Activated CD8-positive, alpha-beta T cell treated with anti-CD3 and anti-CD28 coated beads for 36 hours (primary cell): ENCODE measurements at places on chromosomes 3 and 15.

DNA sequence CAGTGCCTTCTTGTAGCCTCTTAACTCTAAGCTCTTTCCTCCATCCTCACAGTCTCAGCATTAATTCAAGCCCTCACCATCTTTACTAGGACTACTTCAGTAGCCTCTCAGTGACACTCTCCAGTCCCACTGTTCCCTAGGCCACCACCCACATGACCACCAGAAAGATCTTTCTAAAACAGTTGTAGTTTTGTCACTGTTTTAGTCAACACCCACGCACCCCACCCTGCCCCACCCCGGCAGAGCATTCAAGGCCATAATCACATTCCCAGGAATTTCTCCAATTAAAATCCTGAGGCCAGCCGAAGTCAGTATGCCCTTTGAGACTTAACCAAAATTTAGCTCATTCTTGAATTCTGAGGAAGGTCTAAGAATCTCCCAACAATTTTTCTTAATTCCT is 31.2 kb upstream of the PSMD6 start:
- DNase-seq, result no peak

DNA sequence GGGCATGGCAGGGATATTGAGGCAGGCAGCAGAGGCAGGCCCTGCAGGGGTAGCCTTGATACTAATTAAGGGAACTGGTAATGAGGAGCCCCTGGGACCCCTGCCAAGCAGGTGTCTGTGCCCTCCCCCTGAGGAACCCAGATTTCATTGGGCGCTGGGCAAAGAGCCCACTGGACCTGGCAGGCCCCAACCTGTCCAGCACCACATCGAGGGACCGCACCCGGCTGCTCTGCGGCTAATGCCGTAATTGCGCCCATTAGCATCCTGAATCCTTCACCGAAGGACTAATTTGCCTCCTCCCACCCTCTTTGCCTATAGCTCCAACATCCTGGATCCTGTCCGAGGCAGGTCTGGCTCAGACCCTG is 13.7 kb upstream of the SEMA3B start:
- no peak for DNase-seq

DNA sequence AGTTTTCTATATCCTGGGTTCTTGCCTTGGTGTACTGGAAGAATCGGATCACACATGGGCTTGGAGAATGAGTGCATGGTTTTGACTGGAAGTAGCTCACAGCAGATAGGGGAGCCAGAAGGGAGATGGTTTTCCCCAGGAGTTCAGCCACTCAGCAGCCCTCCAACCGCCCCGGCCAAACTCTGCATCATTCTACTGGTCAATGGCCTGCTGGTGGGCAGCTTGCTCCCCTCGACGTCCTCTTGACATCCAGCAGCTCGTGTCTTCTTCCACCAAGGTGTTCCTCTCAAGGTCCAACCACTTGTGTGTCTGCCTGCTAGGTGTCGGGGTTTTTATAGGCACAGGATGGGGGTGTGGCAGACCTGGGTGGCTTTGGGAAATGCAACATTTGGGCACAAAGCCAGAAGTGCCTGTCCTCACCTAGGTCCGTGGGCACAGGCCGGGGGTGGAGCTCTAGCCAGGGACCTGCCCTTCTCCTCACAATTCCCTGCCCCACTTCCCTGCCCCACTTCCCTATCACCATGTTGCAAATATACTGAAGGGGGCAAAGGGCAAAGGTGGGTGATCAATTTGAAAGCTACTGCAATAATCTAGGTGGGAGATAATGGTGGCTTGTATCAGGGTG is 3.0 kb upstream of the GTPBP8 start:
- no peak for DNase-seq

- DNase-seq, result no peak
Measured at GRCh38 chr3:128859630-128860029, 19.8 kb upstream of the ACAD9 start.

DNA sequence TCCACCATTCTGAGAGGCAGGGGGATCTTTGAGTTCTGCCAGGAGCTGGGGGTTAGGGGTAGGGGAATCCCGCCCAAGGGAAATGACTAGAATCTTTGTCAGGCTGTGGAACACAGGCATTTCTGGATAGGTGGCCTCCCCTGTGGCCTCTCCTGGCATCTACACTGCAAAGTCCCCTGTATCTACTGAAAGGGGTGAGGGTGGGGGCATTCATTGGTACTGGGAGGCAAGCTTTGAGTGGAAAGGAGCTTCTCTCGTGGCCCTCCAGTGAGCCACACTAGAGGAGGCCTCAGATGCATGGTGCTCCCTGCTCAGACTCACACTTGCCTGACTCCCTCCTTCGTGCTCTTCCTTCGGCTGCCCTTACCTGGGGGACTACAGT is 59.9 kb downstream of the CCNL1 start:
- DNase-seq, result no peak

GRCh38 chr3:53354945-53355498 is 7.7 kb upstream of the DCP1A start:
- no peak for DNase-seq

- no peak for DNase-seq
Measured at GRCh38 chr15:81311752-81312464, 12.0 kb downstream of the STARD5 start.

DNA sequence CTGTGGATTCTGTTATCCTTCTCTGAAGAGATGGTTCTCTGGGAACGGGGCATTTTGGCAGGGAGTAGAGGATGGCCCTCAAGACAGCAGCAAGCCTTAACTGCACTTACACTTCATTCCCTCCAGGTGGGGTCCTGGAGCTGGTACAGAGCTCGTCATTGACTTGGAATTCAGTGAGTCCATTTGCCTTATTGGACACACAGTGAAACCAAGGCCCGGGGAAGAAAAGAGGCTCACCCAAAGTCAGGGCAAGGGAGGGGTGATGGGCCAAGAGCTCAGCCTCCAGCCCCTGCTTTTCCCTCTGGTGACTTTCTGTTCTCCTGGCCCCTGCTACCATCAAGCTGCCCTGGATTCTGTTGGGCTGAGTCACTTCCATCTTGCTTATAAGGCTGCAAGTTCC is 125.6 kb downstream of the ETFA start:
- DNase-seq, result peak; percentile 31

DNA sequence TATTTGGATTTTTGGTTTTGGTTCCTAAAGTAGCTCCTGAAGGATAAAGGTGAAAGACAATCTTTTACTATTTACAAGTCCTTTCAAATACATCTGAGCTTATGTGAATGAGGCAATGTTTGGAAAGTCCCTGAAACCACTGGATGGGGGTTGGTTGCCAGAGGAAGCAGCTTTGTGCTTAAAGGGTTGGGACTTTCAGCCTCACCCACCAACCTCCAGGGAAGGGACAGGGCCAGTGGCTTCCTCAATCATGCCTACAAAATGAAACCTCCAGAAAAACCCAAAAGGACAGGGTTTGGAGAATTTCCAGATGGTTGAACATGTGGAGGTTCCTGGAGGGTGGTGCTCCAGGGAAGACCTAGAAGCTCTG is 20.9 kb upstream of the ABHD17C start:
- DNase-seq, result no peak

DNA sequence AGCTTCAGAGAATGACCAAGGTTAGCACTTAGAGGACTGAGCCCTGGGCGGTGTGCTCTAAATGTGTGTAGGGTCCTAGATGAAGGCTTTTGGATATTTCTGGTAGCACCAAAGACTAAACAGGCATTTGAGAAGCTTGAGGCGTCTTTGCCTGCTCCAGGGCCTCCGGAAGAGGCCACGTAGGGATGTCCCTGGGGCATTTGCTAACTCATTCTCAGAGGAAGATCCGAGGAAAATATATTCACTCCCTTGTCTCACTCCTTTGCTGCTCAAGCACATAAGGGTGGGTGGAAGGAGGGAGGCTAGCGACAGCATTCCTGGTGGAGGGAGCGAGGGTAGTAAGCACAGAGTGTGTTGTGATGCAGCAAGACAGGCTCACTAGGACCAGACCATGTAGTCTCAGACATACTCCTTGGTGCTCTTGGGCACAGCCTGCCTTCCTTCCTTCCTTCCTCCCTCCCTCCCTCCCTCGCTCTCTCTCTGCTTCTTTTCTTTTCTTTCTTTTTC is 38.5 kb upstream of the XCR1 start:
- no peak for DNase-seq

- no peak for DNase-seq
Measured at GRCh38 chr3:60758171-60758570, 493.1 kb downstream of the FHIT start.

DNA sequence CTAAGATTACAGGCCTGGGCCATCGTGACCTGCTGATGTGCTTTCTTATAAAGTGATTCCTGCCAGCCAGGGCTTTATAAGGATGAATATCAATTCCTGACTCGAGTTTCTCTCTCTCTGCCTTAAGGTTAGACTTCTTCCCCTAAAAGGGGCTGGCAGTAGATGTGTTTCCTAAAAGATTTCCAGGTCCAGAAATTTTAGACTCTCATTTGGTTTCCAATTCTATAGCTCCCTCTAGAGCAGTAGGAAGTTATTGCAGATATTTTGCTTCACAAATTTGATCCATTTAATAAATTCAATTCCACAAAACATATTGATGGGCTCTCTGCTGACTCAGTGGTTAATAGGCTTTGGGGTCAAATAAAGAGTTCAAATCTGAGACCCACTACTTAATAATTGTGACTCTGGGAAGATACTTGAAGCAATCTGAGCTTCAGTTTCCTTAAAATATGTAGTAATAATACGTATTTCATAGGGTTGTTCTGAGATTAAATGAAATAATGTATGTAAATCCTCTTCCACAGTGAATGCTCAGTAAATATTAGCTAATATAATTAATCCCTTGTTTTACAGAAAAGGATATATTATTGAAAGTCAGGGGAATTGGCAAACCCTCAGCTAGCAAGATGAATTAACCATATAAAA is 2.1 kb downstream of the TRIM69 start:
- DNase-seq, result no peak

DNA sequence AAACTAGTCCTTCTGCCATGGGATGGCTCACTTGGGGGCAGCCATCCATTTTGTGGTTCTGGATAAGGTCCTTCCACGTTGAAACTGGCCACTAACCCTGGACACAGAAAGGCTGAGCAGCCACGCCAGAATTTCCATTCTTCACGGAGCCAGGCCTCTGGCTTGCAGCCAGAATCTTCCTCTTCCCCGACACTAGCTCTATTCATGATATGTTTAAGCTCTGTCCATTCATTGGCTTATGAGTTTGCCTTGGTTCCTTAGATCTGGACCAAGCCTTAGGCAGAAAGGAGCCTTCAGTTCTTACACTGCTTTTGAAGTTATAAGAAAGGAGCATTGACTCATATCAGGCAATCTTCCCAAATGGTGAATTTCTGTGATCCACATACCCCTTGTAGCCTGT is 288.4 kb upstream of the GOLGA6L4 start:
- no peak for DNase-seq

DNA sequence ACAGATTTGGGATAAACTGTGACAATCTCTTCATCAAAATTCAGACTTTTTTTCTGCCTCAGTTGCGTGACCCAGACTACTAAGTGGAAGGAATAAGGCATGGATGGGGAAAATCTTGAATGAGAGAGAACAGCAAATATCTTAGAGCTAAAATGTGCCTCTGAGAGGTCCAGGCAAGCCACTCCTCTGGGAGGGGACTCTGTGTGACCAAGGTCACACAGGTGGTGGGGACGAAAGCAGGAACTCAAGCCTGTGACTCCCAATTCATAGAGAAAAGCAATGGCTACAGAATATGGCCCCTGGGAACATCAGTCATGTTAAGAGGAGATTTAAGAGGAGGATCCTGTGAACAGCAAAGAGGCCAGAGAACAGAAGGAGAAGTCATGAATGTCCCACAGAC is 268.1 kb downstream of the FOXP1 start:
- no peak for DNase-seq

DNA sequence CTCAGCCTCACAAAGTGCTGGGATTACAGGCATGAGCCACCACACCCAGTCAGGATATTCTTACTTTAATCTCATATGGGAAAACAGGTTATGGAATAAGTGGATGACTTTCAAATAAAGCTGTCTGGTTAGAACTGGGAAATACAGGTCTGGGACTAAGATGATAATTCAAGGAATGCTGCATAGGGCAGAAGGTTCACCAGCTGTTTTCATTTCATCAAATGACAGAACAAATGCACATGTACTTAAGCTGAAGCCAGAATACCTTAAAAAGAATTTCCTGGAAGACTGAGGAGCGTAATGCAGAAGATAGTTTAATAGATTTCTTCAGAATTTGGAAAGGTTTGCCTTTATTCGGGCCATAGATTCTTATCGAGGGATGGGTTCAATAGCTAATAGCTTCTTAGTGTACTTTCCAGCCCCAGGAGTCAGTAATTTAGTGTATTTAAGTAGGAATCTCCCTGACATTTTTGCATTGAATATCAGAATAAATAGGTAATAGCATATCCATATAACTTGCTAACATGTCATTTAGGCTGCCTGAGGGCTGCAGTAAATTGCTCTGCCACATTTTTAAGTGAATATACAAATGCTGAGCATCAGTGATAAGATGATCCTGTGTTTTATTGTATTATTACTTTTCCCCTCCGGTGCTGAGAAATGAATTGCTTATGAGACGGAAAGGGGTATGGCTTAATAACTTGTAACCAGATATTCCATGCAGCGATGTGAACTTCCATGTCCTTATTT is 40.3 kb upstream of the ZNF770 start:
- DNase-seq, result no peak

DNA sequence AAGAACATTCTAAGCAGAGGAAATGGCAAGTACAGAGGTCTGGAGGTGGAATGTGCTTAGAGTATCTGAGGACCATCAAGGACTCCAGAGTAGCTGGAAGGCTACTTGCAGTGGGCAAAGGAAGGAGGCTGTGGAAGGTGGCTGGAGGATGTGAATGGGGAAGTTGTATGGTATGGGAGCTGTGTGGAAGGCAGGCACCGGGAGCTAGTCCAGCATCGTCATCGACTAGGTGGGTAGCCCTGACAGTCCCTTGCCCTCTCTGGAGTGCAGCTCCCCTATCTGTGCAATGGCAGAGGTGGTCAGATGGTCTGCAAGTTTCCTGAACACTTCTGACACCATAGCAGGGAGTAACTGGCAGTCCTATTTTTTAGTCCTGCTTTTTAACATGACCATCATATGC is 19.3 kb downstream of the CCDC13 start:
- DNase-seq, result no peak

DNA sequence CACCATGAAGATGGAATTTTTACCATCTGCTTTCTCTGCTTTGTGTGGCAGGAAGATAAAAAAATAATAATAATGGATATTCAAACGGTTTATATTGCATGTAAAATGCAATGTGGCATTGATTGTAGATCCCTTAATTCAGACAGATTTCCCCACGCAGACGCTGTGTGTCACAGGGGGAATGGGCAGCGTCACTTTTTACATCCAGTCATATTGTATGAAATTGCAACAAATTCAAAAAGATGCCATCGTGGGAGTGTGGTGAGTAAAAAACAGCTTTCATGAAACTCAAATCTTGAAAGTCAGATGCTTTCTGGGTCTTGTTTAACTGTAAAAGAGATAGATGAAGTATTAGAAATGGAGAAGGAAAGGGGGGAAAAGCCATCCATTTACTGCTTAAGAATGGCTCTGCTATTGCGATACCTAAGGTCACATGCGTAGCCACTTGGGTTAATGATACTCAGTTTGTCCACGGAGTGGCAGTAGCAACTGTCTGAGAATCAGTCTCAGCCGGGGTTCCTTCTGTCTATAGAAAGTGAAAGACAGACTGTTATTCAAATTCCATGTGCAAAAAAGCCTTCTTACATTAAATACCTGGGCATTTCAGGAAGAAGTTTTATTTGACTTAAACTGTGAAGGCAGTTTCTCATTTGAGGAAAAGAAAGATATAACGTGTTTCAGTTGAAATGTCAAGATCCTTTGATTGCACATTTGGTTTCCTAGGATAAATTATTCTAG is 28.5 kb downstream of the BTD start:
- DNase-seq, result peak; percentile 78

GRCh38 chr3:127544192-127544802 is 46.2 kb downstream of the TPRA1 start:
- DNase-seq, result peak; percentile 83

- no peak for DNase-seq
Measured at GRCh38 chr15:66364944-66365528, 8.6 kb upstream of the TIPIN start.

GRCh38 chr3:73072634-73073033 is 11.2 kb downstream of the EBLN2 start:
- DNase-seq, result peak; percentile 14
